T-helper 9 cell (primary cell): ENCODE measurements at places on chromosomes 12 and 14.

DNA sequence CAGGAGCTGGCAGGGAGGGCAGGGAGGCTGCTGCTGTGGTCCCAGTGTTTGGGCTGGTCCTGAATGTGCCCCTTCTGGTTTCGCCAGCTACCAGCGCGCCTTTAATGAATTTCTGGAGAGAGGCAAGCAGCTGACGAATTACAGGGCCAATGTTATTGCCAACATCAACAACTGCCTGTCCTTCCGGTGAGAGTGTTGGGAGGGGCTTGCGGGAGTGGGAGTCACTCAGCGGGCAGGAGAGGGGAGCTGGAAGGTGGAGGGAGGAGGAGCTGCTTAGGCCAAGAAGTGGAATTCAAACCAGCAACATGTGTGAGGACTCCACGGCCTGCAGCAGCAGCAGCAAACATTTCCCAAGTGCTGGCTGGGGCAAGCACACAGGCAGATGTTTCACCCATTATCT, 7.7 kb downstream of the TNFAIP2 start:
- DNase-seq = no peak

DNA sequence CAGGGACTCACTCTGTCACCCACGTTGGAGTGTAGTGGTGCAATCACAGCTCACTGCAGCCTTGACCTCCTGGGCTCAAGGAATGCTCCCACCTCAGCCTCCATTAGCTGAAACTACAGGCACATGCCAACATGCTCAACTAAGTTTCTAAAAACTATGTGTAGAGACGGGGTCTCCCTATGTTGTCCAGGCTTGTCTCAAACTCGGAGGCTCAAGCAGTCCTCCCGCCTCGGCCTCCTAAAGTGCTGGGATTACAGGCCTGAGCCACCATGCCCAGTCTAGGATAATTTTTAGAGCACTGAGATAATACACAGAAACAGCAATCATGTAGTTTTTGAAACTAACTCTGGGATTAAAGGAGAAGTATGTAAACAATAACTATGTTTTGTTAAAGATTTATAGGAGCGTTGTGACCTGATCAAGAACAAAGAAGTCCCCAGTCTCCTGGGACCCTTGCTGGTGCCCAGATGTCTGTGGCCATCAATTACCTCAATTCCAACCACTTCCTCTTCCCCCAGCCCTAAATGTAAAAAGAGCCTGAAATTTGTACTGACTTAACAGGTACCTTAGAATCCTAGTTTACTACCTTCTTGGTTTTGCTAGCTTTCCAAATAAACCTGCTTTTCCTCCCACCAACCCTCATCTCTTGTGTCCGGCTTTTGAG, 28.9 kb upstream of the EGLN3 start:
- DNase-seq = no peak

DNA sequence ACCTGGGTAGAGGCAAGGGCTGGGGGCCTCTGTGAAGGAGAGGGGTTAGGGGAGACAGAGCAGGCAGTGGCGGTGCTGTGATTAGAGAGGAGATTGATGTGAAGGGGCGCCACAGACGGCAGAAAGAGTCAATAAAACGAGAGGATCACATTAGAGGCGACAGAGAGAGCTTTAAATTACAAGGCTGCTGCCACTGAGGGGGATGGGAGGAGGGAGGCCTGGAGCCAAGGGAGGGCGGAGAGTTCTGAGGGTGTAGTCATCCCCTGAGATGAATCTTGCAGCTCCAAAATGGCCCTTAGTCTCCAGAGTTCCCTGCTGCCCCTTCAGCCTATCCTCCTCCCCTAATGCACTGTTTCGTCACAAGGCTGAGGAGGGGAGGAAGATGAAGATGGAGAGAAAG, 12.8 kb downstream of the ZFHX2 start:
- no peak for DNase-seq

GRCh38 chr12:80778005-80778541, 61.4 kb downstream of the MYF5 start:
- no peak for DNase-seq

DNA sequence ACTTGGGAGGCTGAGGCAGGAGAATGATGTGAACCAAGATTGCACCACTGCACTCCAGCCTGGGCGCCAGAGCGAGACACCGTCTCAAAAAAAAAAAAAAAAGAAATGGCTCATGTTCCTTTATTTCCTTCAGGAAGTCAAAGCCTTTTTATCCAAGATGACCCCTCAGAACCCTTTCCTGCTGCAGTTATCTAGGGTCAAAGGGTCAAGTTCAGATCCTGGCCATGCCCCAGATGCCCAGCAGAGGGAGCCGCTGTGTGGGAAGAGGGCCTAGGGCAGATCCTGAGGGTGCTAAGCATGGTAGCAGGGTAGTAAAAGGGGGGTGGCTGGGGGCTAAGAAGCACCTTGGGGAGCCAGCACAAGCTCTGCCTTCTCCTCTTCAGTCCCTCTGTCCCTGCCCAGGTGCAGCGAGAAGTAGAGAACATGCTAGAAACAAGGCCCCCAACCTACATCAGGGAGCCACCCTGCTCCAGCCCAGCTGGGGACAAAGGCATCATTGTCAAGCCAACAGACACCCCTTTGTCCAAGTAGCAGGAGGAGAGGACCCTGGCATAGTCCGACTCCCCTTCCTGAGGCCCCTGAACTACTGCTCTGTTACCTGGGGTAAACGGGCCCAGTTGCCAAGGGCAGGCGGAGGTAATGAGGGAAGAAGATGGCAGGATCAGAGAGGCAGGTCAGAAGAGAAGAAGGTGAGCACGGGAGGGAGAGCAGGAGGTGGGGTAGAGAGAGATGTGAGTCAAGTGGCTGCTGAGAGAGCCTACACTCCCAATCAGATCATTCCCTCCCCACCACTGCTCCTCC, 6.5 kb downstream of the NFE2 start:
- DNase-seq = peak; percentile 41

- no peak for DNase-seq
Measured at GRCh38 chr12:120394483-120395367, 25.8 kb upstream of the MSI1 start.

- DNase-seq = no peak
Measured at GRCh38 chr14:52596861-52597260, 44.2 kb downstream of the GPR137C start.

GRCh38 chr12:12336049-12336411, 14.0 kb downstream of the MANSC1 start:
- DNase-seq = no peak

GRCh38 chr14:103136388-103137271, 13.4 kb downstream of the TNFAIP2 start:
- no peak for DNase-seq

DNA sequence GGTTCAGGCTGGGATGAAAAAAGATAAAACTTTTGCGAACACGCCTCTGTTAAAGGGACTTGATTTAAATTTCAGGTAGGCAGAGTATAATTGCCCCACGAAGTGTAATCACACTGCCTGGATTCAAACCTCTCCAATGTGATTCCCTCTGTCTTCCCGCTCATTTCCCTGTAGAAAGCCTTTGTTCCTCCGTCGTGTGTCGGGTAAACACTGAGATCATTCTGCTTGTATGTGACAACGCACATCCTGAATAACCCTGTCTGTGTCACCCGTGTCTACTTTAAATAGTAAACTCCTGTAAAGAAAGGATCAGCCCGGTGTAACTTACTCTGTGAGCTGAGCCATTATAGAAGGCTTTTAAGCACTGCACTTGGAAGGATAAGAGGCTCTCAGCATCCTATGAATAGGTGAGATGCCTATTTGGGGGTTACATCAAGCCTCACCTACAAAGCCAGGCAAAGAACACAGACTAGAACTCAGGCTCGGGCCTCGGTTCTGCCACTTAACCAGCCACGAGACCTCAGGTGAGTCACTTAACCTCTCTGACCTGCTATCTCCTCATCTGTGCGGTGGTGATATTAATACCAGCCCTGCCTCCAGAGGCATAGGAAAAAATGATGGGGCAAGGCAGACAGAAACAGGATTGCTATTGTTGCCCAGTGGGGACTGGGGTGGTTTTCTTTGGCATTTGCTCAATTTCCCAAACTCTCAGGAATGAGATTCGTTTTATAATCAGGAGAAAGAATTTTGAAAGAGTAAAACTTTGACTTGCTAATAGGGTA, 74.2 kb downstream of the RBM19 start:
- no peak for DNase-seq

DNA sequence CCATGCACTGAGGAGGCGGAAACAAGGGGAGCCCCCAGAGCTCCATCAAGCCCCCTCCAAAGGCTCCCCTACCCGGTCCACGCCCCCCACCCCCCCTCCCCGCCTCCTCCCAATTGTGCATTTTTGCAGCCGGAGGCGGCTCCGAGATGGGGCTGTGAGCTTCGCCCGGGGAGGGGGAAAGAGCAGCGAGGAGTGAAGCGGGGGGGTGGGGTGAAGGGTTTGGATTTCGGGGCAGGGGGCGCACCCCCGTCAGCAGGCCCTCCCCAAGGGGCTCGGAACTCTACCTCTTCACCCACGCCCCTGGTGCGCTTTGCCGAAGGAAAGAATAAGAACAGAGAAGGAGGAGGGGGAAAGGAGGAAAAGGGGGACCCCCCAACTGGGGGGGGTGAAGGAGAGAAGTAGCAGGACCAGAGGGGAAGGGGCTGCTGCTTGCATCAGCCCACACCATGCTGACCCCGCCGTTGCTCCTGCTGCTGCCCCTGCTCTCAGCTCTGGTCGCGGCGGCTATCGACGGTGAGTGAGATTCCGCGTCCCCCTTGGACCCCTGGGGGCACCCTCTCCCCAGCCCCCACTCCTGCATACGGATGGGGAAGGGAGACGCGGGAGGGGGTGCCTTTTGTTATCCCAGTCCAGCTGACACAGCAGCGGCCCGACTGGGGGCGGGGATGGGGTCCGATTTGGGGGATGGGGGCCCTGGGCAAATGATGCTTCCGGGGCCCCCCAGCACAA, 400 bp downstream of the LRP1 start:
- no peak for DNase-seq

DNA sequence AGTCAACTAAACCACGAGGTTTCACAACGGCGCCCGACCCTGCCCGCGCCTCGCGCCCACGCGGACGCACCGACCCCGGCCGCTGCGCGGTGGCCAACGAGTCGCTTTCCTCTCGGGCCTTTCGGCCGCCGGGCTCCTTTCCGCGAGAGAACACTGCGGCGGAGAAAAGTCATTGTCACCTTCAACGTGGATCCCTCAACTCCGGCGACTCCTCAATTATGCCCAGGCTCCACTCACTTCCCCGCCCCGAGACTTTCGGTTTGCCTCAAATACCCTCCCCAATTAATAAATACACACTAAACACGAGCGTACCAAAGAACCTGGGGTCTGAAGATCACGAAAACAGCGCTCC, 450 bp downstream of the SINHCAF start:
- peak; percentile 4 for DNase-seq

GRCh38 chr14:75702616-75703261, 41.7 kb downstream of the TTLL5 start:
- no peak for DNase-seq

DNA sequence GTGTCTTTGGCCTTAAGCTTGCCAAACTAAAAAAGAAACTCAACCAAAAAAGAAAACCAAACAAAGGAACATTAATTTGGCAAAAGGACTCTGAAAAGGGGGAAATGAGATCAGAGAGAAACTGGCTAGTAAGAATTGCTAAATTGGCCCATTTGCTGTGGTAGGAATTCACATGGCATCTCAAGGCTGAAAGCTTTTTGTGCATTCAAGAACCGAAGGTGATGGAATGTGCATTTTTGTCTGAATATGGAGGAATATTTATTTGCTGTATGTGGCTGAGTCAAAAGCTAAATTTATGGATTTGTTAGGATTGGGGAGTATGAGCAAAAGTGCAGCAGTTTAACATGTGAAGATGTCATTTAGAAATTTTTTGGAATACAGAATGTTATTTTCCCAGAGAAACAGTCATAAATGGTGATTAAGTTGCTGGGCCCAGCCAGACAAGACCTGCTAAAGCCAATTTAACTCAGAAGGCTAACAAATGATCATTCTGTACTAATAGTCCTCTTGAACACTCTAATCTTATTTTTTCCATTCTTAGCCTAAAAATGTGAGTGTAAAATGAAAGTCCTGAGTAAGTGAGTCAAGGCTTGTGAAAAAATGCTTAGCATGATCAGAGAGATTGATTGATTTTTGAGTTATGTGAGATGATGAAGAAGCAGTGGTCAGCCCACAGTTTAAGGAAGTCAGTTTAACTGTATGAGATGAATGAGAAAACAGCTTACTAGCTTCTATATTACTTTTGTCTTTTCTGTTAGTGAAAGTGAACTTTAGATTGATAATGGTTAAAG, 94.1 kb downstream of the ANO6 start:
- DNase-seq = no peak

GRCh38 chr14:65976761-65977404, 509.3 kb upstream of the CCDC196 start:
- no peak for DNase-seq

GRCh38 chr12:53044052-53044581, 5.7 kb upstream of the TNS2 start:
- DNase-seq = no peak

DNA sequence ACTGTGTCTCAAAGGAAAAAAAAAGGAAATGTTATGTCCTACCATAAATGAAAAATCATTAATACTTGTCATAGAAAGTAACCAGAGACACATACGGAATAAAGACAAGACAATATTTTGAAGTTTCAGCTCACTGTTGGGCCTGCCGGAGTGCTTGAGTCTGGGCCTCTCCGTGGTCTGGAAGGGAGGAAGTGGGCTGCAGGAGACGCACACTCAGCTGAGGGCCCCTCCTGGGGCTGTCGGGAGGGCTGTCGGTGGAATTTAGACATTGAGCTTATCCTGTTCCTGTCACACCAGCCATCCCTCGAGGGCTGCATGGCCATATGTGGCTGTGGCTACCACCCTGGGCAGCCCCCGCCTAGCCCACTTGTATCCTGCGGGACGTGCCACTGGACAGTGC, 80.6 kb downstream of the DDX51 start:
- no peak for DNase-seq

DNA sequence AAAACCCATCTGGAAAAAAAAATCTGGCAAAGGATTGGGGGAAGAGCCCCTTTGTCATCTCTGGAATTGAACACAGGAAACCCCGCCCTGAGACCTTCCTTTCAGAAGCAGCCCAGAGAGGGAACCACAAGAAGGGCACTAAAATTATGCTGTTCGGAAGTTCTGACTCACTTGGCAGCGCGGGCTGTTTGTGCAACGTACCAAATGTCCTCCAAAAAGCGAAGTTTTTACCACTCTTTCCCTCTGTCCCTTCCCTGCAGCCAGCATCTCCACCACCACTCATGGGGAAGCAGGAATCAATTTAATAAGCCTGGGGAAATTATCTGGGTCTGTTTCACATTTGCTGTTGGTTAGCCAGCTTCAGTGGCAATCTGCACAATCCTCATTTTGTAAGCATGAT, 3.2 kb upstream of the SYNE3 start:
- peak; percentile 47 for DNase-seq

- no peak for DNase-seq
Measured at GRCh38 chr12:47149146-47149545, 69.4 kb upstream of the AMIGO2 start.
